Colonic mucosa (tissue), 4 donors: ENCODE measurements at places on chromosomes 12 and 14. TPM values are rescaled to one million over a fixed set of nuclear protein-coding genes. Genes with fewer than 3 reads are reported as not detected.

CLEC2A gene
- total RNA-seq = not detected

DNA sequence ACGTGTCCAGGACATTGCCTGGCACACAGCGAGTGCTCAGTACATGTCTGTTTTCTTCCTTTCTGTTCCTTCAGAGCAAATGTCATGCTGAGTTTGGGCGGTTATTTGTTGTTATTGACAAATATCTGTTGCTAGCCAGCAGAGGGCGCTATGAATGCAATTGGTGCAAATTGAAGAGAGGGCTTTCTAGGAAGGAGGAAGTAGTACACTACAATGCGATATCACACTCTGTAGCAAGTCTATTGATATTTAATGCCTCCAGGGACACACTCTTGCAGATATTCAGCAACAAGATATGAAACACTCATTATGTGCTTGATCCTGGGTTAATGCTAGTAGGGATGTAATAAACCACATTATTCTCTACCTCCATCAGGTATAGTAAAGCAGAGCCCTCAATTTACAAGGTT is 267.3 kb upstream of the SRRM4 start:
- no peaks in the 10 kb centered on the region for H3K27me3 ChIP-seq
- no peaks in the 10 kb centered on the region for H3K4me1 ChIP-seq
- DNase-seq = peak; percentile 29

SLC11A2 gene
- total RNA-seq = 51.6 TPM

GRCh38 chr12:132429946-132430643 is 59.9 kb upstream of the FBRSL1 start:
- H3K27ac ChIP-seq = no peak overlapping the region
- H3K27me3 ChIP-seq = peaks cover 5% of the 10 kb centered on the region
- DNase-seq = peak; percentile 85
- peaks cover 8% of the 10 kb centered on the region for H3K4me1 ChIP-seq

DNA sequence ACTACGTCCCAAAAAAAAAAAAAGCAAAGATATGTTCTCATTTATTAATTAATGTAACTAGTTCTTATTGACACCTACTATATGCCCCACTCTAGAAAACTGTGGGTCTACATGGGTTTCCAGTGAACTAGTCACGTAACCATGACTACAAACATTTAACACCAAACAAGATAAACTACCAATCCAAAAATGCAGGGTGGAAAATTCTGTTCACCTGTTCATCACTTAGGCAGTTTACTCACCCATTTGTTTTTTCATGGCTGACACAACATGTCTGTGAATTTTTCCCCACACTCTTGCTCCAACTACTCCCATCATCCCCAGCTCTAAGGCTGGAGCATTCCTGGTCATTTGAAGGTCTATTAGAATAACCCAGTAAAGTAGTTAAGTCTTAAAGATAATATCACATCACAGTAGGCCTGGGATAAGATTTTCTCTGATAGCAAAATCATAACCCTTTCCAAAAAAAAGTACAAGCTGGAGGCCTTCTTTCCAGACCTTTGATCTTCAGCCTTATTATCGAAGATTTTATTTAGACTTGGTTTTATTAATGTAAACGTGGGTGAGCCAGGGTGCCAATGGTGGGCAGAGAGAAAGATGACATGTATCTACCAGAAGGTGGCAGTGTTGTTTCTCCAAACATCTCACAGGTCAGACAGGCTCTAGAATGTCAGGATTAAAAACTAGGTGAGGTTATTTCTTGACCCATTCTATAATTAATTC is 61.6 kb upstream of the DAAM1 start:
- H3K4me3 ChIP-seq = no peak overlapping the region
- DNase-seq = no peak
- H3K4me1 ChIP-seq = no peaks in the 10 kb centered on the region
- no peak overlapping the region for H3K27ac ChIP-seq
- no peaks in the 10 kb centered on the region for H3K27me3 ChIP-seq

LRFN5 gene
- 0.37 TPM for total RNA-seq

DNA sequence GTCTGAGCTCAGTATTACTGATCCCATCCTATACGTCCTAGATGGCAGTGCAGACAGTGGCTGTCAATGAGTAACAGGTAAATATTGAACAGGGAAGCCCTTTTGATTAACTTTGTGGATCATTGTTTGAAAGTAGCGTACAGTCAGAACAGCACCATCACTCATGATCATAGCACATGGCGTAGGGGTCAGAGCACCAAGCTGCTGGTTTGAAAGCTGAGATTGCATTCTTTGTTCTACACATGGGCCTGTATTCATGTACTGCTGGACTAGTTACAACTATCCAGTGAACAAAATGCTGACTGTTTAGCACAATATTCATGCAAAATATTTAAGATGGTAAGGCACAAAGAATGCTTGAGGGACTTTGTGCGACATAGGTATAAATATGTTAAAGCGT is 131.8 kb downstream of the NPAS3 start:
- H3K4me1 ChIP-seq = no peaks in the 10 kb centered on the region
- no peak for DNase-seq
- H3K36me3 ChIP-seq = no peaks in the 10 kb centered on the region
- H3K4me3 ChIP-seq = no peak overlapping the region

- DNase-seq = no peak
- H3K27ac ChIP-seq = no peak overlapping the region
- no peaks in the 10 kb centered on the region for H3K27me3 ChIP-seq
- no peak overlapping the region for H3K4me3 ChIP-seq
- no peaks in the 10 kb centered on the region for H3K36me3 ChIP-seq
- no peaks in the 10 kb centered on the region for H3K4me1 ChIP-seq
Observed at GRCh38 chr14:24465805-24466204, 23.2 kb upstream of the SDR39U1 start.

DNA sequence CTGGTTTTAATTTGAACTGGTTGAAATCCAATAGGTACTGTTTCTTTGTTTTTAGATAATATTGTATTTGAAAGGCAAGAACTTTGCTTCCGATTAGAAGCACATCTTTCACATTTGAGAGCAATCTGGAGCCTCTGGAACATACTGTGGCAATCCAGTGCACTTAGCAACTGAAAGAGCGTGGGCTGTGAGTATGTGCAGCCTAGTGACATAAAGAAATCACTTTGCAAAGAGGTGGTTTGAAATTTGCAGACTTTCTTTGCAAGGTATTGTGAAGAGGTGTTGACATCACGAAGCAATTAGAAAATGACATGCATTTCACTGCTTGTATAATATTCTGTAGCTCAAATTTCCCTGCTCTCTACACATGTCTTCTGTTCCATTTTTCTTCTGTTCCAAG is 23.5 kb upstream of the CFAP54 start:
- DNase-seq = no peak
- no peak overlapping the region for H3K4me3 ChIP-seq
- H3K4me1 ChIP-seq = no peaks in the 10 kb centered on the region
- no peak overlapping the region for H3K27ac ChIP-seq
- no peaks in the 10 kb centered on the region for H3K27me3 ChIP-seq

ACSM4 gene
- total RNA-seq = not detected

DNA sequence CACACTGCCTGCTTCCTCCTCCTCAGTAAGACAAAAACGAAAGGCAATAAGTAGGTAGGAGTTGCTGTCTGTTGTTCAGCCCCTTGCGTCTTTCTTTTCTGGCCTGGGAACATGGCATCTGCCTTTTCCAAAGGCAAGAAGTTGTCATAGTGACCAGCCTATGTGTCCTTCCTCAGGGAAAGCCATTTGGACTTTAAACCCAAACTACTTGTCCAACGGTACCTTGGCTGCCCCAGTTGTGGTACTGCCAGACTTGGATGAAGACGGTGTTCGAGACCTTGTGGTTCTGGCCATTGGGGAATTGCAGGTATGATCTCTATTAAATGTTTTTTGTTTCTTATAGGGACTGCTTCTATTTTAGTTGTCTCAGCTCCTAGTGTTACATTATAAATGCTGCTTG is 18.5 kb downstream of the FAM234B start:
- no peaks in the 10 kb centered on the region for H3K36me3 ChIP-seq
- no peak overlapping the region for H3K4me3 ChIP-seq
- H3K27me3 ChIP-seq = no peaks in the 10 kb centered on the region
- DNase-seq = no peak

- peak within 1 kb of the TSS; percentile 71 for H3K27ac ChIP-seq
- no peaks in the 10 kb centered on the region for H3K36me3 ChIP-seq
- no peaks in the 10 kb centered on the region for H3K27me3 ChIP-seq
- H3K4me3 ChIP-seq = peak within 1 kb of the TSS; percentile 61
Observed at GRCh38 chr14:50559990-50560930, at the start of gene ATL1. Gene ATL1, plus strand, starts transcription at chr14:50560145. Its CDS starts 121 bp downstream, at chr14:50560266.

GRCh38 chr12:104730763-104731162 is 227.3 kb downstream of the SLC41A2 start:
- no peaks in the 10 kb centered on the region for H3K4me1 ChIP-seq
- H3K36me3 ChIP-seq = no peaks in the 10 kb centered on the region
- no peak for DNase-seq

CACNA2D4 gene
- total RNA-seq = 3.3 TPM

- DNase-seq = no peak
- H3K4me3 ChIP-seq = no peak overlapping the region
- H3K27me3 ChIP-seq = no peaks in the 10 kb centered on the region
Observed at GRCh38 chr12:16297521-16297920, 20.0 kb upstream of the SLC15A5 start.

GRCh38 chr14:100383727-100384158 is 60.6 kb downstream of the SLC25A47 start:
- H3K4me3 ChIP-seq = no peak overlapping the region
- DNase-seq = peak; percentile 78
- no peaks in the 10 kb centered on the region for H3K27me3 ChIP-seq

NOVA1 gene
- 3.7 TPM for total RNA-seq

PPP1R3E gene
- total RNA-seq = 7.6 TPM
